ENCODE measurements at places on chromosomes 11 and 22. TPM values are rescaled to one million over a fixed set of nuclear protein-coding genes. Genes with fewer than 3 reads are reported as not detected.
A peak's percentile ranks its signal among the peaks of the same experiment; 100 is the strongest.

DNA sequence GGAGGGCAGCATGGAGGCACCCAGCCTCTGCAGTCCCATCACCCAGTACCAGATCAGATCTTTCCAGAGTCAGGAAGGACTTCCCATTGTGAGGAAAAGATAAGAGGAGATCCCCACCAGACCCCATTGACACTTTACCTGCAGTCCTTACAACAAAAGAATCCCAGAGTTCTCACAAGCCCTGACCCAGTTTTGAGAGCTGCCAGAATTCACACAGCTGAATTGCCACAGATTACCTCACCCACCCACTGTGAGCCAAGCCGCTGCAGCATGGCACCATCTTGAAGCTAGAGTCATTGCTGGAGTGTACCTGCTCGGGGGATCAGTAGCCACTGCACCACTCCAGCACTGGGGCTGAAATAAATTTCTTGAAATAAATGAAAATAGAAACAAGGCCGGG, 91.8 kb upstream of the UBASH3B start:
- DNase-seq, result no peak

TPBGL gene
- total RNA-seq, result 0.94 TPM

DNA sequence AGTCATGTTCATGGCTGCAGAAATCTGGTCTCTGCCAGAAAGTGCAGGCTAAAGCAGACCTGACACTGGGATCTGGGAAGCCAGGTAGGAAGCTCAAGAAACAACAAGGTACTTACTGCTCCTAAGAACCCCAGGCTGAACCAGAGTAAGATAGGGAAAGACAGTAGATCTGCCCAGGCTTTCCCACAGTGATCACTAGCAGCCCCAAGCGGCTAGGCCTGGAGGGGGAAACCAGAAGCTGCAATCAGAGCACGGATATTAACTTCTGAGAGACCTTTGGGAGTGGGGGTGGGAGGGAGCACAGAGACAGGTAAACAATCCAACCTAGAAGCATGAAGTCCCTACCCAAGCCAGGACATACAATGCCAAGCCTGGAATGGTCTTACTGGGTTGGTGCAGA, 135.2 kb upstream of the C11orf58 start:
- DNase-seq, result no peak

DNA sequence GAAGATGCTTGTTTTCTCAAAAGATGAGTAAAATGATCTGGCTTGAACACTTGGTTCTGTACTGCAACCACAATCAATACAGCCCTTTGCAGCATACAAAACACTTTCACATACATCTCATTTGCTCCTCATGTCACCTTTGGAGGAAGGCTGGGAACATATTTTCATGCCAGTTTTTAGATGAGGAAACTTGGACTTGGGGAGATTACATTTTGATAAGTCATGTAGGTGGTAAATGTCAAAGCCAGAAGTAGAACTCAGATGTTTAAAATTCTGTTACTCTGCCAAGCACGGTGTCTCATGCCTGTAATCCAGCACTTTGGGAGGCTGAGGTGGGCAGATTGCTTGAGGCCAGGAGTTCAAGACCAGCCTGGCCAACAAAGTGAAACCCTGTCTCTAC, 121.8 kb downstream of the MICAL2 start:
- DNase-seq, result no peak

DNA sequence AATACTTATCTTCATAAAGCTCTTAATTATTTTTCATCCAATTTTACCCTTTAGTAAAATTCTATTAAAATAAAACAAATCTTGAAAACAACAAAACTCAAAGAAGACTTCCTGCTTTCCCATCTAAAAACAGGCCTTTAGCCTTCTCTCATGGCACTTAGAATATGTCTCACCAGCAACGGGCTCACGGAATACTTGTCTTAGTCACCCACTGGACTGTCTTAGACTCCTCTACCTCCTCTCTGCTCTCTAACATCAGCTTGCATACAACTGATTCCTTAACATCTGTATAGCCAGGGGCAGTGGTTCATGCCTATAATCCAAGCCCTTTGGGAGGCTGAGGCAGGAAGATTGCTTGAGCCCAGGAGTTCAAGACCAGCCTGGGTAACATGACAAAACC, 13.7 kb downstream of the HPS5 start:
- no peak for DNase-seq

DNA sequence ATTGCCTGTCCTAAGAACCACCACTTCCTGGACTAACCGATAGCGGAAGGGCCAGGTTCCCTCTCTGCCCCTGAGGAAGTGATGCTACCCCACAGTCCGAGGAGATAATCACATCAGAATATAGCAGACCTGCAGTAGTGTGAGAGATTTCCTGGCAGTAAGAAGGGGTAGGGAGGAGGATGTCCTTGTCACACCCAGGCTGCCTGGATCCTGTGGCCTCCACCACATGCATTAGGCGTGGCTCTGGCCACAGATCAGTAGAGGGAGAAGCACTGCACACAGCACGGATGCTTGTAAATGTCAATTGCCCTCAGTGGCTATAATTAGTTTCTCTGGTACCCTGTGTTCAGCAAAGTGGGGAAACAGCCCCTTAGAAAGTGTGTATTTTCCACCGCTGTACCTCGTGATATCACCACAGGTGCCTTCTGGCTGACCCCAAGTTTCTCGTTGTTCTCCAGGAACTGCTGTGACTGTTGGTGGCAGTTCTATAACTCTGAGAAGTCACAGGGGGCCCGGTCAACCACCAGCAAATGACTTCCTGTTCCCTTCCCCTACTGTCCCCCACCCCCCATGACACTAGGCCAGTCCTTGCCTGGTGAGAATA, 61.8 kb downstream of the UBASH3B start:
- no peak for DNase-seq

PHLDA2 gene
- 12.5 TPM for total RNA-seq

GRCh38 chr11:2297623-2298030, 4.1 kb downstream of the C11orf21 start:
- no peak for DNase-seq

DNA sequence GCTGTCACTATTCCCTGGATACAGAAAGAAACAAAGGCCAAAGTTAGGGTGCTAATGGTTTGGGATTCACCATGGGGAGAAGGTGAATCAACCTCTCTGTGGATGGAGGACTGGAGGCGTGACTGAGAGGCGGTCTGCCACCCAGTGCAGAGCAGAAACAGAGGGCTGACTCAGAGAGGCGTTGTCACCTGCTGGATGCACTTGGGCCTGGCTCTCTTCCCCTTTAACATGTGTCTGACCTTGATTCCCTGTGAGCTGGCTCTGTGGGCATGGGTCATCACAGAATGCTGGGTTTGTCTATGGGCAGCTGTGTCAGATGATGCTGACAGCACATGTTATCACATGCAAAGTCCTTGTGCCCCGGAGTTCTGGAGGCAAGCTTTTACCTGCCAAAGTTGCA, 75.9 kb downstream of the LDLRAD3 start:
- no peak for DNase-seq

DNA sequence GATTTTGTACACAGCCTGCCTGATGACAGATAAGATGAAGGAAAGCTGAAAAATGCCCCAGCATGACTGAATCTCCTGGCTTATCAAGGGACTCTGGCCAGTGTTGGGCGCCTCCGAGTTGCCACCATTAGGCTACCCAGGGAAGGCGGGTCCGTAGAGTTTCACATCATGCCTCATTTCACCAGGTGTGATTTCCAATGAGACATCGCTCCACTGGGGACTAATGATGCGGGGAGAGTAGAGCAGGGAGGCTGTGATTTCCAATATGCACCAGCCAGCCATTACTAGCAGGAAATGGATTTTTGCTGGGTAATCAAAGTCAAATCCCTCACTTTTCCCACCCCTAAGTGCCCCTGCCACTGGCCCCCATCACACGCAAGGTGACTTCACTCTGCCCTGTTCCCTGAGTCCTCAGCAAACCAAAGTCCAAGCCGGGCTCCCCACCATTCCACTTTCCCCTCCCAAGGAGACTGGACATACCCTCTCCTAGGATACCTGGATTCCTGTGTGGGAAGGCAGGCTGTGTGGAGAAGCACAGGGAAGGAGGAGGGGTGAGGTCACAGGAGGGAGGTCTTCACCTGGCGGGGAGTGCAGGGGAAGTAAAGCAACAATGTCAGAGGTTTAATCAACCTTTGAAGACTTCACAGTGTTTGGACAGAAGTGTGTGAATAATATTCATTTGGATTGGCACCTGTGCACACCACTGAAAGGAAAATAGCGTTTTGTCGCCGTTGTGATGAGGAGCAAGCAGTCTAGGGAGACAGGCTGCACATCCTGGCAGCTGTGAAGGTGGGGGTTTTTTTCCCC, 613.3 kb upstream of the CADM1 start:
- DNase-seq, result no peak

DNA sequence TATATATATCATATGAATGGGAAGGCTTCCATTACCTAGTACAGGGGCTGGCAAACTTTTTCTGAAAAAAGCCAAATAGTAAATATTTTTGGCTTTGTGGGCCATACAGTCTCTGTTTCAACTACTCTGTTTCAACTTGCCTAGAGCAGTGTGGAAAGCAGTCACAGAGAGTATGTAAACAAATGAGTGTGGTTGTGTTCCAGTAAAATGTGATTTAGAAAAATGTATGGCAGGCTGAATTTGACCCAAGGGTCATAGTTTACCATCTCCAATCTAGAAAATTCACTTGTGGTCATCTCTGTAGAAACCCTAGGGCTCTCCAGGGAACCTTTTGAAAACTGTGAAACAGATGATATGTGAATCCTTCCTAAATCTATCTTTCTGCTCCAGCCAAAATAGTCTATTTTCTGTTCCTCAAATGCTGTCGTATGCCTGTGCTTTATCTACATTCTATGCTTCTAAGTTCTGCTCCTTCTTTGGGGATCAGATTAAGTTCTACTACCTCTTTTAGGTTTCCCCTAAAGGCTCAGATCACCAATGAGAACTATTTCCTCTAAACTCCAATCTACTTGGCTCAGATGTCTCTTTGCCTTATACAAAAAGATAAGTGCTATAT, 356.2 kb downstream of the METTL15 start:
- DNase-seq, result no peak

GRCh38 chr11:8282631-8283030, 19.0 kb upstream of the LMO1 start:
- peak; percentile 15 for DNase-seq

- peak; percentile 25 for DNase-seq
Measured at GRCh38 chr11:33699515-33700062, 1.0 kb downstream of the C11orf91 start.

CCDC116 gene
- total RNA-seq, result 1.4 TPM

KCNJ11 gene
- total RNA-seq, result 2.6 TPM

DNA sequence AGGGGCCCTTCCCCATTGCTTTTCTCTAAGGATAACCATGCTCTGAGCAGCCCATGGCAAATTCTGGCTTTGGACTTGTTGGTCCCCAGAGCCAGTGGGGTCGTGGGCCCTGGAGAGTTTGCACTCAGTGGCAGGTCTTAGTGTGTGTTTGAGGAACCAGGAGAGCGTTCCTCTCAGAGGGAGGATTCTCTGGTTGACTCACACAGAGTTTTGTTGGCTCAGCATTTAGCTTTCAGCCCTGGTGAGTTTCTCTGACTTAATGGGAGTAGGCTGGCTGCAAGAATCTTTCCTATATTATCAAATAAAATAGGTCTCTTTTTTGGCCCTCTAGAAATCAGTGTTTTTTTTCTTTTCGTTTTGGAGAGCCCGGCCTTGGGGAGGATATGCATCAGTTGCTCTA, 20.9 kb downstream of the ST14 start:
- no peak for DNase-seq

DDX6 gene
- 107 TPM for total RNA-seq

- no peak for DNase-seq
Measured at GRCh38 chr11:61795876-61796526, 3.3 kb downstream of the FEN1 start.

- DNase-seq, result no peak
Measured at GRCh38 chr22:31683181-31684105, 21.4 kb upstream of the PISD start.

DNA sequence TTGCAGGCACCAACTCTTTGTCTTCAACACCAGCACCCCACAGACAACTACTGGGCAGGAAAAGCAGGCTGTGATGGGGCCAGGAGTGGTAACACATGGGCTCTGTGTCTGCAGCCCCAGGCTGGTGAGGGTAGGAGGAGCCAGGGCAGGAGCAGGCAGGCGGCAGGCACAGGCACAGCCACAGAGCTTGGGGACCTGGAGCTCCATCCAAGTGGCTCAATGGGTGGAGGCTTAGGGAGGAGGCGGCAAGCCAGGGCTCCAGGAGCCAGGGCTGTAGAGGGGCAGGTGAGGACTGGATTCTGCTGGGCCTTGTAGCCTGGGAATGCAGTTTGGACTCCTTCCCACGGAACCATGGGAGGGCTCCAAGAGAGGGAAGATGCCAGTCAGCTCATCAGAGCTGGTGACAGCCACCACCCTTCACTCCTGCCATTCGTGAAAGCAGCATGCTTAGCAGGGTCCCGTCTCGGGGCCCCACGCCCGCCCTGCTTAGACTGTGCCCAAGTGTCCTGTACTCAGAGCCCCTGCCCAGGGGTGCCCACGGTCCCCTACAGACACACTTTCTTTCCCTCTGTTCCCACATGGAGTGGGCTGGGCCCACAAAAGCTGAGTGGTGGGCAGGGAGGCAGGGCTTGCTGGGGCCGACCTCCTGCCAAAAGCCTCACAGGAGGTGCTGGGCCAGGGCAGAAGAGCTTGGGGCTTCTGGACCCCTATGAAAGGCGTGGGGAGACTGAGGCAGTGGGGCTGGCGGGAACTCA, 12.4 kb downstream of the TTC38 start:
- DNase-seq, result no peak

- DNase-seq, result no peak
Measured at GRCh38 chr22:25898707-25899365, 156.8 kb downstream of the MYO18B start.

- peak; percentile 90 for DNase-seq
Measured at GRCh38 chr11:47378010-47378835, at the start of gene SPI1. SPI1 (minus strand) TSS chr11:47378547; CDS start chr11:47378353, 194 bp downstream.

FERMT3 gene
- 73.5 TPM for total RNA-seq

GRCh38 chr22:17121233-17122195, at the start of gene TMEM121B:
TMEM121B (minus strand) TSS chr22:17121360; CDS start chr22:17121127, 233 bp downstream.
- DNase-seq, result peak; percentile 87

SLC17A6 gene
- total RNA-seq, result not detected

GRCh38 chr11:114318361-114318760, 22.2 kb downstream of the NNMT start:
- no peak for DNase-seq

GRCh38 chr11:126511475-126512115, 156.1 kb downstream of the ST3GAL4 start:
- no peak for DNase-seq

ACAD8 gene
- total RNA-seq, result 64.4 TPM

GRCh38 chr22:31488988-31489617, 539 bp downstream of the EIF4ENIF1 start:
- DNase-seq, result peak; percentile 56

FAM76B gene
- 22.9 TPM for total RNA-seq

- no peak for DNase-seq
Measured at GRCh38 chr11:79108851-79109250, 332.0 kb downstream of the TENM4 start.

Measured in upper lobe of left lung (tissue), 6 donors.